ENCODE measurements at places on chromosomes 7 and 10.

- DNase-seq, result no peak
These were observed 476 bp upstream of the ZFYVE27 start for GRCh38 chr10:97736403-97736901.

DNA sequence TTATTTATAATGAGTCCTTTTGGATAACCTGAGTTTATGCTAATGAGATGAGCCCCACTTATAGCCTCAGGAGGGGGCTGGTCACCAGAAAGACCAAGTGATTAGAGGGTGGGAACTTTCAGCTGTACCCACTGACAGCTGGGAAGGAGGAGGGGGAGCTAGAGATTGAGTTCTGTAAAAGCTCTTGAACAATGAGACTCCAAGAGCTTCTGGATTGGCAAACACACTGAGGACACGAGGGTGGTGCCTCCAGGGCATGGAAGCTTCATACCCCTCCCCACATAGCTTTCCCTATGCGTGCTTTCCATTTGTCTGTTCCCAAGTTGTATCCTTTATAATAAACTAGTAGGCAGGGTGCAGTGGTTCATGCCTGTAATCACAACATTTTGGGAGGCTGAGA, 20.3 kb downstream of the MRPS24 start:
- no peak for DNase-seq

- no peak for DNase-seq
These were observed 33.2 kb downstream of the MAD1L1 start for GRCh38 chr7:2199528-2199927.

- DNase-seq, result no peak
These were observed 87.1 kb downstream of the CYP26A1 start for GRCh38 chr10:93160829-93161228.

DNA sequence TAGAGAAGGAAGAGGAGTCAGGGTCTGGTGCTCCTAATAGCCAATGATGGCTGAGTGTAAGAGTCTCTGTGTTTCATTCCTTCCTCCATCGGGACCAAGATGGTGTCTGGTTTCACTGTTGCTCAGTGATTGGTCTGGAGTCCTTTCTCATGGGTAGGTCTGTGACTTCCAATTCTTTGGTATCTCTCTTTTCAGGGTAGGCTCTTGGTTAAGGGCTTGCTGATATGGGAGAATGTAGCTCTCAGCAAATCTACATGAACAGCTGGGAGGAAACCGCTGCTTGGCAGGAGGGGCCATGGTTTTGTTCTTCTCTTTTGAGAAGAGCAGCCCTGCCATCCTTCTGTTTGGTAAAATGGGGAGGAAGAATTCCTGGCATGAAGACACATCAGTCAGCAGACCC, 209.1 kb upstream of the PODXL start:
- DNase-seq, result no peak

GRCh38 chr10:48690791-48691660, 6.4 kb downstream of the WDFY4 start:
- no peak for DNase-seq

All from activated T-helper 9 cell treated with anti-CD3 and anti-CD28 coated beads, Interleukin-2, amount 50 U/mL, for 16 hours (primary cell).